Fibroblast of lung (primary cell): ENCODE measurements at places on chromosomes 1 and 21. TPM values are rescaled to one million over a fixed set of nuclear protein-coding genes. Genes with fewer than 3 reads are reported as not detected.

DNA sequence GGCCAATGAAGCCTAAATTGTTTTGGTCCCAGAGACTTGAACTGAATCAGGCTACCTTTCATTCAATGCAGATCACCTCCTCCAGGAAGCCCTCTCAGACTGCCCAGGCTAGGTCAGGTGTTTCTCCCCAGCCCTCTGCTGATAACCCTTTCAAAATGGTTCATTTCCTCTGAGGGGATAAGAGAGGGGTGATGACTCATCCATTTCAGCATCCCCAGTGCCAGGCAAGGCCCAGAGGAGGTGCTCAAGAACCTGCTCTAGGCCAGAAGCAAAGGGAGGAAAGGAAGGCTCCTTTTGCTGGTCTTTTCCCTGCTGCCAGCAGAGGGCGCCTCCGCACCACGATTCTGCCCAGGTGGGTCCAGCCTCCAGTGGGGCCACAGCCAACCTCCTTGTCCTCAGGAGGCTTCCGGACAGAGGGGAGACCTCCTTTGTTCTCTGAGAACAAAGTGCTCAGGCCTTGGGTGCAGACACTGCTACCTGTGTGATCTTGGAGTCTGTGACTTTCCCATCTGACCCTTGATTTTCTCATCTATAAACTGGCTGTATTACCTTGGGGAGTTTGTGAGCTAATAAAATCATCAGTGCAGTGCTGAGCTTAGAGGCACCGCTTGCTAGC lies 45.3 kb upstream of the ARHGEF10L start:
- DNase-seq, result peak; percentile 60

DNA sequence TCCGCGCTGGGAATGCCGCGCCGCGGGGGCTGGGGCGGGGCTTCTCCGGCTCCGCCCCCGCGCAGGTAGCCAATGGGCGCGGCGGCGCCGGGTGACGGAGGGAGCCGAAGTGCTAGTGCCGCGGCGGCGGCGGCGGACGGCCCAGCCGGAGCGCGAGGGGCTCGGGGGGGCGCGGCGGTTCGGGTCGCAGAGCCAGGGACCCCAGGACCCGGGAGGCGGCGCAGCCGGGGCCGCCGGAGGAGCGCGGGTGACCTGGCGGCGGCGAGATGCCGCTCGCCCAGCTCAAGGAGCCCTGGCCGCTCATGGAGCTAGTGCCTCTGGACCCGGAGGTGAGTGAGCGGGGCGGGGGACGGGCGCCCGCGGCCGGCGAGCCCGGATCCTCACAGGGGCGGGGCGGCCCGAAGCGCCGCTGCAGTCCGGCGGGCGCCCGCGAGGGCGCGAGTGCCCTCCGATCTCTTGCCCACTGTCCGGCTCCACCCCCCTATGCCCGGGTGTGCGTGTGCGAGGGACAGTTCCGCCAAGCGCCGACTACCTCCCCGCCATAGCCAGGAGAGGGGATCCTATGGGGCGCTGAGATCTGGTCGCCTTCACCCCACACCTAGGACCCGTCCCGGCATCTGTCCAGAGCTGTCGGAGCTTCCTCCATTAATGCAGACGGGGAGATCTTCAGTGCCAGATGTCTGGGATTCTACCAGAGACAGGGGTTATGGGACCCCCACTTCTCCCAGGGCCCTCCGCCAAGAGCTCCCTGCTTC lies at the start of gene RPS6KA1:
Gene RPS6KA1, plus strand, starts transcription at position 107 of the 755 bp plus-strand sequence. Its CDS starts 160 bp downstream, at position 267.
- peak; percentile 36 for DNase-seq

- DNase-seq, result no peak
Measured at GRCh38 chr21:15130751-15131150, 66.0 kb upstream of the NRIP1 start.

- DNase-seq, result no peak
Measured at GRCh38 chr1:18725231-18725895, 94.7 kb downstream of the PAX7 start.

- no peak for DNase-seq
Measured at GRCh38 chr21:16550917-16551741, 821.3 kb downstream of the USP25 start.

DNA sequence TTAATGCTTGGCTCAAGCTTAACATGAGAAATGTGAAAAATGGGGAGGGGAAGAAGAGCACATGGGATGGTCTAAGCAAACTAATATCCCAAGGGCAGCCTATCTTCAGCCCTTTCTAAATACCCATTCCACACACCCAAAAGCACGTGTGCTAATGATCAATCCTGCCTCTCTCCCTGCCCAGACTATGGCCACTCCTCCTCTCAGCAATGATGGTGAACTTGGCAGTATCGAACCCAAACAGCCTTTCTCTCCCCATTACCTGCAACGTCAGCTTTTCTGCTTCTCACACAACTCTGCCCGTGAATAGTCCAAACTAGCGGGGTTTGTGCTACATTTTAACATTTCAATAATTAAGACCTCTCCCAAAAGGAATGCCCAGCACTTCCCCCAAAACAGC lies 41.6 kb downstream of the SSBP3 start:
- DNase-seq, result no peak

The MAP3K21 gene
- 0.07 and 0.27 TPM in 2 replicates for polyA plus RNA-seq

The SLC35F3 gene
- 0.02 TPM in 1 of 2 replicates, not detected in the other for polyA plus RNA-seq
